ENCODE measurements at places on chromosomes 1 and 21.

GRCh38 chr1:203089651-203090045 lies 3.8 kb upstream of the MYOG start:
- no peaks in the 10 kb centered on the region for H3K27me3 ChIP-seq
- no peaks in the 10 kb centered on the region for H3K36me3 ChIP-seq
- H3K4me1 ChIP-seq, result no peaks in the 10 kb centered on the region
- no peak overlapping the region for H3K4me3 ChIP-seq
- no peak for DNase-seq

GRCh38 chr1:201713086-201713810 lies 115.7 kb upstream of the IPO9 start:
- DNase-seq, result peak; percentile 93
- H3K27me3 ChIP-seq, result no peaks in the 10 kb centered on the region
- peak overlapping the region; percentile 84 for H3K27ac ChIP-seq
- no peaks in the 10 kb centered on the region for H3K36me3 ChIP-seq
- peaks cover 52% of the 10 kb centered on the region for H3K4me1 ChIP-seq

DNA sequence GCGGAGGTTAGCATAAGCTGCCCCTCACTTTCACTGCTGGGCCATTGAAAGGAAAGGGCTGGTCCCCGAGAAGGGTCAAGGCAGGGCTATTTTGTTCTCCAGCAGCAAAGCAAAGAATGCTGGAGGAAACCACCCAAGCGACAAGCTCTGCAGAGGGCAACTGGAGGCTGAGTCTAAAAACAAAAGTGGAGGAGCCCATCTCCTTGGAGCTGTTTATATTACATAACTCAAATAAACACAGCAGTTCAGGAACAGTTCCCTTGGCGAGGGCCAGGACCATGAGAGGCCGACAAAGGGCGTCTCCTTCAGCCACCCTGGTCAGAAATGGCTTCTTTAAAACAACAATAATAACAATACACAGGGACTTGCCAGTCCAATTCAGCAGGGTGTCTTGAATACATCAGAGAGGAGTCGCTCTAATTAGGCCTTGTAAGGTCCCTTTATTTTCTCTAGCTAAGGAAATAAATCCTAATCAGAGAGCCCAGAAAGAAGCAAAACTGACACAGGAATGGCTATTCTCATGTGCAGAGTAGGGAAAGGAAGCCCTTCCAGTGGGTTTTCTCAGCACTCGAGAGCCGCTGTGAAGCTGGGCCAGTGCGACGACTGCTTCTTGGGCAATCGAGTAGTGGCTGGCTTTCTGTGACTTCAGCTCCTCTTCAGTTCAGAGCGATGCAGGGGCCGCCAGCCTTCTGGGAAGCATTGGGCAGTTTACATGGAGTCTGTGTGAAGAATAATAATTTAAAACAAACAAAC lies 57.0 kb upstream of the TARBP1 start:
- DNase-seq, result no peak
- H3K4me1 ChIP-seq, result peaks cover 58% of the 10 kb centered on the region
- no peak overlapping the region for H3K27ac ChIP-seq

- no peak overlapping the region for H3K27ac ChIP-seq
- no peaks in the 10 kb centered on the region for H3K4me1 ChIP-seq
- H3K36me3 ChIP-seq, result no peaks in the 10 kb centered on the region
- DNase-seq, result no peak
Observed at GRCh38 chr1:7418442-7419080, 352.5 kb upstream of the VAMP3 start.

GRCh38 chr1:25223471-25223870 lies 8.8 kb downstream of the SYF2 start:
- peaks cover 52% of the 10 kb centered on the region for H3K36me3 ChIP-seq
- no peaks in the 10 kb centered on the region for H3K27me3 ChIP-seq
- H3K4me3 ChIP-seq, result no peak overlapping the region
- DNase-seq, result no peak

- H3K36me3 ChIP-seq, result no peaks in the 10 kb centered on the region
- peaks cover 21% of the 10 kb centered on the region for H3K4me1 ChIP-seq
- no peaks in the 10 kb centered on the region for H3K27me3 ChIP-seq
Observed at GRCh38 chr1:51686450-51686849, 69.6 kb downstream of the OSBPL9 start.

DNA sequence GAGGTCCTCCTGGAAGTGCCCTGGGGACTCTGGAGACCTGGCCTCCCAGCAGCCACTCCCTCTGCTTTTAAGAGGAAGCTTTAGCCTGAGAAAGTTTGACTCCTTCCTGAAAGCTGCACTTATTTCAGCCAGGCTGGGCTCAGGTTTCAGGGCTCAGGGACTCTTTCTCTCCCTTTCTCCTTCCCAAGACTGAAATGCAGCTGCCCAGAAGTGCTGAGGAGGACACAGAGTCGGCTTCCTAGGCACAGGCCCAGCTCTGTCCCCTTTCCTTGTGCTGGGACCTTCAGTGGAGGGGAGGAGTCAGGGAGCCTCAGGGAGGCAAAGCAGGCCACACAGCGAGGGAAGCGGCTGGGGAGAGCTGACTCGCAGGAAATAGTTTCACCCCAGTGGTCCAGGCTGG lies 137.3 kb downstream of the NAV1 start:
- peak; percentile 47 for DNase-seq
- no peak overlapping the region for H3K4me3 ChIP-seq
- H3K36me3 ChIP-seq, result no peaks in the 10 kb centered on the region
- peak overlapping the region; percentile 25 for H3K27ac ChIP-seq
- H3K27me3 ChIP-seq, result no peaks in the 10 kb centered on the region

- peaks cover 76% of the 10 kb centered on the region for H3K36me3 ChIP-seq
- H3K27ac ChIP-seq, result no peak overlapping the region
- H3K4me3 ChIP-seq, result no peak overlapping the region
- peaks cover 11% of the 10 kb centered on the region for H3K4me1 ChIP-seq
- H3K27me3 ChIP-seq, result no peaks in the 10 kb centered on the region
Observed at GRCh38 chr1:222653178-222653827, 35.4 kb downstream of the MIA3 start.

GRCh38 chr1:155978973-155979429 lies 654 bp upstream of the ARHGEF2 start:
- H3K27me3 ChIP-seq, result no peaks in the 10 kb centered on the region
- H3K4me1 ChIP-seq, result peaks cover 81% of the 10 kb centered on the region
- no peak for DNase-seq
- no peaks in the 10 kb centered on the region for H3K36me3 ChIP-seq

Data from A673 (cell line).